ENCODE measurements at places on chromosomes 1 and 21. TPM values are rescaled to one million over a fixed set of nuclear protein-coding genes. Genes with fewer than 3 reads are reported as not detected.

The UTS2 gene
- not detected for total RNA-seq

GRCh38 chr1:4851385-4852065 lies 197.1 kb downstream of the AJAP1 start:
- H3K36me3 ChIP-seq = no peaks in the 10 kb centered on the region
- no peaks in the 10 kb centered on the region for H3K4me1 ChIP-seq
- no peak for DNase-seq
- no peaks in the 10 kb centered on the region for H3K27me3 ChIP-seq
- no peak overlapping the region for H3K4me3 ChIP-seq
- no peak overlapping the region for H3K27ac ChIP-seq

- H3K4me3 ChIP-seq = no peak within 1 kb of the TSS
- H3K27ac ChIP-seq = no peak within 1 kb of the TSS
- H3K36me3 ChIP-seq = no peaks in the 10 kb centered on the region
- H3K27me3 ChIP-seq = peaks cover 42% of the 10 kb centered on the region
- no peak for DNase-seq
Observed at GRCh38 chr1:183417772-183418491, at the start of gene NMNAT2. TSS of gene NMNAT2 (minus strand) at chr1:183418380. CDS start at chr1:183418267, 113 bp downstream.

- no peak overlapping the region for H3K4me3 ChIP-seq
- H3K36me3 ChIP-seq = no peaks in the 10 kb centered on the region
- H3K27me3 ChIP-seq = no peaks in the 10 kb centered on the region
- no peaks in the 10 kb centered on the region for H3K4me1 ChIP-seq
- no peak overlapping the region for H3K27ac ChIP-seq
Observed at GRCh38 chr1:47759251-47759935, 237.8 kb downstream of the TRABD2B start.

The KCNH1 gene
- total RNA-seq = not detected

GRCh38 chr1:86423873-86424272 lies at the start of gene CLCA2:
TSS of gene CLCA2 (plus strand) at chr1:86424171. CDS start at chr1:86424248, 77 bp downstream.
- H3K4me3 ChIP-seq = no peak within 1 kb of the TSS
- H3K4me1 ChIP-seq = peaks cover 4% of the 10 kb centered on the region
- no peaks in the 10 kb centered on the region for H3K27me3 ChIP-seq
- H3K27ac ChIP-seq = no peak within 1 kb of the TSS
- DNase-seq = no peak
- H3K36me3 ChIP-seq = no peaks in the 10 kb centered on the region

- H3K4me3 ChIP-seq = no peak overlapping the region
- no peak for DNase-seq
- no peaks in the 10 kb centered on the region for H3K36me3 ChIP-seq
Observed at GRCh38 chr1:232557502-232558191, 72.3 kb downstream of the SIPA1L2 start.

The PTGS2 gene
- total RNA-seq = 24.1 TPM

GRCh38 chr1:171487038-171487437 lies 1.7 kb downstream of the PRRC2C start:
- DNase-seq = no peak
- H3K27ac ChIP-seq = no peak overlapping the region
- H3K27me3 ChIP-seq = no peaks in the 10 kb centered on the region
- H3K4me3 ChIP-seq = peak overlapping the region; percentile 90
- peaks cover 5% of the 10 kb centered on the region for H3K36me3 ChIP-seq

The USP48 gene
- 146 TPM for total RNA-seq

DNA sequence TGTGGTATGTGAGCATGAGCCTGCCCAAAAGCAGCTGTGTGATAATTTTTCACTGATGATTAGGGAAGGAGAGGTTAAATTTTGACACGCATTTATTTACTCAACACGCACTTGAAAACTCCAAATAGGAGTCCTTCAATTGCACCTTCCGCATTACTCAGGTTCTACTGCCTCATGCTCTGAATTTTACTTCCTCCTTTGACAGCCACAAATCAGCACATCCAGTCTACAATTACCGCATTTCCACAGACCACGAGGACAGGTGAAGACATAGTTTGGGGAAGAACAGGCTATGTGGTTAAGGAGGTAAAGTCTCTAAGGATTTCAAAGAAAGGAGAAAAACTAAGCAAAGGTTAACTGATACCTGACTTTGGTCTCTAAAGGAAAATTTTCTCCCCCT lies 2.6 kb downstream of the CAPN8 start:
- no peaks in the 10 kb centered on the region for H3K4me1 ChIP-seq
- no peak overlapping the region for H3K27ac ChIP-seq
- H3K36me3 ChIP-seq = no peaks in the 10 kb centered on the region
- H3K4me3 ChIP-seq = no peak overlapping the region

- no peak for DNase-seq
- H3K27me3 ChIP-seq = no peaks in the 10 kb centered on the region
Observed at GRCh38 chr1:175448467-175448866, 255.9 kb upstream of the KIAA0040 start.

DNA sequence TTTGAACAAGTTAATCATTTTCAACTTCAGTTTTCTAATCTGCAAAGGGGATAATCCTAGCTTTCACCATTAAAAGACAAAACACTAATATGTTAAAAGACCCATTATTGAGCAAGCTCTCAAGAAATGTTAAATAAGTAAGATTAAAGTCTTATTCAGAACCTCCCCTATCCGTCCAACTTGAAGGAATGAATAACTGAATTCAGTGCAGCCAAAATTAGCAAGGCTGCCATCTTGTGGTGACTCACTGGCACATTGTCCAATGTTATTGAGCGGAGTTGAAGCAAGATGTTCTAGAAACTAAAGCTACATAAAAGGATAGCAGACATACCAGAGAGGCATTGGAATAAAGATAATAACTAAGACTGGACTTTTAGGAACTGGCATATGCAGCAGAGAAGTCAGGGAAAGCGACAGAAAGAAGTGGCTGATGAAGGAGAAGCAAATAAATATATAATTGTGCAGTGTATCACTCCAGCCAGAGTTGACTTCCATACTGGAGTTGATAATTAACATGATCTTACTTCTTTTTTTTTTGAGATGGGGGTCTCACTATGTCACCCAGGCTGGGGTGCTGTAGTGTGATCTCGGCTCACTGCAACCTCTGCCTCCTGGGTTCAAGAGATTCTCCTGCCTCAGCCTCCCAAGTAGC lies 8.2 kb upstream of the CAP1 start:
- peaks cover 10% of the 10 kb centered on the region for H3K4me1 ChIP-seq
- H3K36me3 ChIP-seq = no peaks in the 10 kb centered on the region
- H3K27me3 ChIP-seq = no peaks in the 10 kb centered on the region
- H3K27ac ChIP-seq = no peak overlapping the region
- no peak overlapping the region for H3K4me3 ChIP-seq
- DNase-seq = peak; percentile 71

DNA sequence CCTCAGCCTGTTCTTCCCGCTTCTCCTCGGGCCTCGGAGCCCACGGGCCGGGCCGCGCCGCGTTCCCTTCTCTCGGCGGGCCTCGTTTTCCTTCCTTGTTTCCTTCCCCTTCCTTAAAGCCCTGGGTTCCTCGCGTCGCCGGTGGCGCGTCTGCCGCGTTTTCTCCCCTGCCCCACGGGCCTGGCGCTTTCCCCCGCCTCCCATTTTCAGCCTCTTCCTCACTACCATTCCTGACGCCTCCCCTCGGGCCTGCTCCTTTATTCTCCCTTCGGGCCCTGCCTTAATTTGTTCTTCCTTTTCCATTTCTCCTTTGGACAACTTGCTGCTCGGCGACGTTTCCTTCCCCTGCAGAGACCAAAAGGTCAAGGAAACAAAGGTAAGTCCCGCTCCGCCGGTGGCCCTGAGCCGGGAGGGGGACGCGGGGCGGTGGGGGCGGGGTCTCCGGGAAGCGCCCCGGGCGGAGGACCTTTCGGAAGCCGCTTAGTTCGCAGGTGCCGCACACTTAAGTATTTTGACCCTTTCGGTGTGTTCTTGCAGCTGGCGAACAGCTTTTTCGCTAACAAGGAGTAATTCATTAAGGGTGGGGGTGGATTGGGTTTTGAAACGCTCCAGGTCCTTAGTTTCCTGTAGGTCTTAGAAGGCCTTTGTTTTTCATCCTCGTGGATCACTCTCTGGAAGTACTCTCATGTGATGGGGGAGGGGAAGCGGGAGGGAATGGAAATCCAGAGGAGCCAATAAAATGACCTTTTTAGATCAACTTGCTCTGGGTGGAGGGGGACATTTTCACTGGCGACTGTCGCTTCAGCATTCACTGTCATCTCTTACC lies 780 bp downstream of the YTHDF2 start:
- peak; percentile 76 for DNase-seq
- peak overlapping the region; percentile 82 for H3K4me3 ChIP-seq
- H3K27me3 ChIP-seq = no peaks in the 10 kb centered on the region
- H3K27ac ChIP-seq = peak overlapping the region; percentile 85

- no peaks in the 10 kb centered on the region for H3K27me3 ChIP-seq
- DNase-seq = peak; percentile 7
Observed at GRCh38 chr1:209630383-209631225, 21.6 kb downstream of the LAMB3 start.

The CCDC17 gene
- total RNA-seq = 3.6 TPM

- H3K27ac ChIP-seq = no peak overlapping the region
- no peaks in the 10 kb centered on the region for H3K27me3 ChIP-seq
- peaks cover 9% of the 10 kb centered on the region for H3K36me3 ChIP-seq
- DNase-seq = no peak
- no peak overlapping the region for H3K4me3 ChIP-seq
- H3K4me1 ChIP-seq = no peaks in the 10 kb centered on the region
Observed at GRCh38 chr1:44321466-44321865, 33.6 kb downstream of the ERI3 start.

Data from endothelial cell of umbilical vein (primary cell).